ENCODE measurements at places on chromosomes 2 and 18. TPM values are rescaled to one million over a fixed set of nuclear protein-coding genes. Genes with fewer than 3 reads are reported as not detected.

Gene SLC16A14
- total RNA-seq = 0.68 TPM

Gene DNAH7
- 0.99 TPM for total RNA-seq

Gene ARHGAP15
- 5.7 TPM for total RNA-seq

Gene CYP26B1
- 2.5 TPM for total RNA-seq

Gene ASPRV1
- 1.3 TPM for total RNA-seq

DNA sequence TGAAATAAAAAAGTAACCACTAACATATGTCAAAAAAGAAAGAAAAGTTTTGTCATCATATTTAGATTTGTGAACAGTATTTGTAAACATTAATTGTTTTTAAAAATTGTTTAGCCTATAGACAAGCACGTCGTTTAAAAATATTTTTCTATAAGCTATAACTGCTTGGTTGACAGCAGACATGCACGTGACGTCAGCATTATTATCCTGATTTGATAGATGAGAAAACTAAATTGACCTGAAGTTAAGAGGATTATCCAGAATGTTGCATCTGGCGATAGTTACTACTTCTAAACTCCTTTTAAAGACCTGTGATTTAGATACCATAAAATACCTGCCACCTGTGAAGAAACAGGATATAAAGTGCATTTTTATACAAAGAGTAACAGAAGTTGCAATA is 156.9 kb upstream of the BARD1 start:
- no peaks in the 10 kb centered on the region for H3K4me1 ChIP-seq
- no peaks in the 10 kb centered on the region for H3K36me3 ChIP-seq
- no peak for DNase-seq
- H3K27me3 ChIP-seq = no peaks in the 10 kb centered on the region
- H3K4me3 ChIP-seq = no peak overlapping the region

DNA sequence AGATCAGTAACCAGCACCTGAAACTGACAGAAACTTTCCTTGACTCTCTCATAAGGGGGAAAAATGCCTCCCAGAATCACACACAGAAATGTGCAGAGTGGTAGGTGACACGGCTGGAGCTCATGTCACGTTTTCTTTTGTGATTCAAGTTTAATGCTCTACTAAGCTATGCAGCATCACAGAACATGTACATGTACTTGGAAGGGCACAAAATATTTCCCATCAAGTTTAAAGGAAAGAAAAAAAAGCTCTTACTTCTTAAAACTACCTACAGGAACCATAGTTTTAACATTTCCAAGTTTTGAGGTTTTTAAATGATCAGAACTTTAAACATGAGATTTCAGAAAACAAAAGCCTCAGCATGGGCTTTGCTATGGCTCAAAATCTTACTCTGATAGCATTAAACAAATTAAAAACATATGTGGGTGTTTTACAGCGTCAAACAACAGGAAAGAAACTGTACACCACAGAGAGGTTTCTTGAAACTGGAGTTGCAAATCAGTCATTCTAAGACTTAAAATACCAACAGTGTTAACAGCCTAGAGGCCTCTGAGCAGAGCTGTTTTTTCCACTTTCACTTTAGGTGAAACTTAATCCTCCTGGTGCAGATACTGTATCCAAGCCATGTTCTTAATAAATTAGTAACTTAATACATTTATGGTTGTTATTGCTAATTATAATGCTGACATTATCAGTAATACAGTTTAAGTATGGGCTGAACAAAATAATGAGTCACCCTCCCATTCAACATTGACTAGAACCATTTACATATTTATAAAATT is 30.1 kb downstream of the MBP start:
- no peak overlapping the region for H3K4me3 ChIP-seq
- H3K27me3 ChIP-seq = no peaks in the 10 kb centered on the region
- peak overlapping the region; percentile 74 for H3K27ac ChIP-seq
- no peak for DNase-seq

- no peak overlapping the region for H3K27ac ChIP-seq
- H3K4me3 ChIP-seq = no peak overlapping the region
- no peak for DNase-seq
- H3K4me1 ChIP-seq = peaks cover 2% of the 10 kb centered on the region
Measured at GRCh38 chr2:77284353-77284752, 237.8 kb downstream of the LRRTM4 start.

DNA sequence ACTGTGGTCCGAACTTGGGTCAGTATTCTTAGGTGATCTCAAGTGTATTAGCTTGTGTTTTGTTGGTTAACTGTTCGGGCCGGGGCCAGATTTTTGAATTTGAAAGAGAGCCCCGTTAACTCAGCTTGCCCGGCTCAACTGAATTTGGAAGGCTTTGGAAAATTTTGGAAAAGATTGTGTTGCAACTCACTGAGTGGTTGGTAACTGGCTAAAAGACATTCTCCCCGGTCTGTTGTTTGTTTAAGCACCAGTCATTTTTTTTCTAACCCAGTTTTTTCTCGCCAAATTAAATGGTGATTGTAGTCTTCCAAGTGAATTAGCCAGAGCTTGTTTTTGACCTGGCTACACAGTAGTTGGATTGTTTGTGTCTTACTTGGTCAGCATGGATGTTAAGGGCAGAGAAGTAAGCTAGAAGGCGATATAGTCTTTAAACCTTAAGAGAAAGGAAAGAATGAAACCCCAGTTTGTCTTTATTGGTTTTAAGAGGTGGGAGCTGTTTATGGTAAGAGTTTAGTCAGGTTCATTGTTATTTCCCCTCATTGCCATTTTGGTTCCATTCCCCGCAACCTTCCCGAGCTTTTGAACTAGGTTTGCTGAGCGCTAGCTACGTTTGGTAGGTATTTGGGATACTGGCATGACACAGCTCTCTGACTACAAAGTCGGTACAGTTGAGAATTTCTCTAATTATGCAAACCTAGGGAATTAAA is 2.4 kb downstream of the MAP4K4 start:
- H3K4me1 ChIP-seq = no peaks in the 10 kb centered on the region
- H3K27me3 ChIP-seq = no peaks in the 10 kb centered on the region
- H3K36me3 ChIP-seq = no peaks in the 10 kb centered on the region
- H3K4me3 ChIP-seq = peak overlapping the region; percentile 50
- DNase-seq = no peak

Measured in sigmoid colon (tissue), 7 donors.